ENCODE measurements at places on chromosomes 2 and 18.

DNA sequence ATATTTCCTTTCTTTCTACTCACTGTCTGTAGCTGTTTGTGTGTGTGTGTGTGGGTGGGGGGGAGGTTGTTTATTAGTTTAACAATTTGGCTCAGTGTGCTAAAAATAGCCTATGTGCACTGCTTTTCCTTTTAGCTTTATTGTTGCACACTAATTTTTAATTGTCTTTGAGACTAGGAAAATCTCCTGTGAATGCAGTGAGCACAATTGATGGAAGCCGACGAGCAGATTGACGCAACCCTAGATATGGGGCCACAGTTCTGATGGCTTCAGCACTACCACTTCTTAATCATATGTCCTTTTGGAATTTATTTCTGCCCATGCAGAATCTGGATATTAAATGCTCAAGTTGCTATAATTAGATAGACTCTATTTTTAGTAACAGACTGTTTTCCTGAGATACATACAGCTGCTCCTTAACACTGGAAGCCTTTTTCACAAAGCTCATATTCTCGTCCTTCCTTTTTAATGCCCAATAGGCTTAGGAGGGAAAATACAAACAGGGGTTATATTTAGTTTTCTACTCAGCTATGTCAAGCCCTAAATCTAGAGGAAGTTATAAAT is 109.1 kb downstream of the IRS1 start:
- no peak for DNase-seq

DNA sequence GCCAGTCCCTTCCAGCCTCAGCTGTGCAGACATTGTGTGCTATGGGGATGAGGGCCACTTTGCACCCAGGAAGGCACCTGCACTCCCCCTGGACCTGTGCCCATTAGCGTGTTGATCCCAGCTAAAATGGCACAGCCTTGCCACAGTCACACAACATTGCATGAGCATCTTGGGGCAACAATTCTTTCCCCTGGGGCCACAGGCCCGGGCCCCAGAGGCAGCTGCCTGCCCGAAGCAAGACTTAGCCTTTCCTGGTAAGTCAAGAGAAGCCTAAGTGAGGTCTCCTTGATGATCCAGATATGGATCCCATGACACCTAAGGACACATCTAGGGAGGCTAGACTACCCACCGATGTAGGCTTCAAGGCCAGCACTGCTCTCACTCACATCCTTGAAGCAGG is 202.1 kb downstream of the BCL11A start:
- no peak for DNase-seq

- DNase-seq = no peak
Measured at GRCh38 chr2:47569658-47570475, 166.9 kb downstream of the MSH2 start.

DNA sequence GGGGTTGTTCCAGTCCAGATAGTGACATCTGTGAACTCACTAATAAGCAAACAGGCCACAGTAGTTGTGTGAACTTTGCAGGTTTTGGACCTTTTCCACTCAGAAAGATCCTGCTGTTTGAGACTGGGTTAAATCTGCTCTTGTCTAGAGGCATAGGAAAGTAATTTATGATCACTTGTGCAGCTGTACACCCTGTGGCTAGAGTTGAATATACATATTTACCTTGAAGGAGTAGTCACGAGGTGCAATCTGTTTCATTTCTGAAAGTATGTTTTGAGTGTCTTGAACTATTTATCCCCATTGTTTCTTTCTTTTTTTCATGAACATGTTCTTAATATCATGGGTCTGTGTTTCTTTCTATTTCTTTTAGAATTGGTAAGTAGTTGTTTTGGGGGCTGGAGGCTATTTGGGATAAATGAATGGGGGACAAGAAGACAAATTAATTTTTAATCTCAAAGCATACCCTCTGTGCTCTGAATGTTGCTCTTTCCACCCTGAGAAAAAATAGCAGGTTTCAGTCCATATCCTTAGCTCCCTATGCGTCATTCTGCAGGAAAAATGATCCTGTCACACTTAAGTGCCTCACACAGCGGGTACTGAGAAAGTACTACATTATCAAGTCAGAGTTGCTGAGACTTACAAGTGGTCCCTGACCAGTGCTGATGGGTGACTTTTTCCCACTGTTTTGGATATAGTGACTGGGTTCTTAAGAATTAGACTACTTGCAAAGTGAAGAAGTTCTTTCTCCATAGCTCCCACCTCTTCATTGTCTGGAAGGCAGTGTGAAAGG is 28.2 kb downstream of the DCC start:
- DNase-seq = no peak

GRCh38 chr2:207662203-207662602 is 37.0 kb upstream of the METTL21A start:
- no peak for DNase-seq

DNA sequence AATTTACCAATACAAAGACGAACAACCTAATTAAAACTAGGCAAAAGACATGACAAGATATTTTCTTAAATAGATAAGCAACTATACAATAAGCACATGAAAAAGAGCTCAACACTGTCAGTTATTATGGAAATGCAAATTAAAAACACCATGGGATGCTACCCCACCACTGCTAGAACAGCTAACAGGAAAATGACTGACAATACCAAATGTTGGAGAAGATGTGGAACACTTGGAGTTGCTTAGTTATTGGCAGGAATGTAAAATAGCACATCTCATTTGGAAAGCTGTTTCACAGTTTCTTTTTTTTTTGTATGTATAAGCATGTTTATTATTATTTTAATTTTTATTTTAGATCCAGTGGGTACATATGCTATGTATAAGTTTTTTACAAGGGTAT is 84.4 kb downstream of the CYRIA start:
- DNase-seq = no peak

DNA sequence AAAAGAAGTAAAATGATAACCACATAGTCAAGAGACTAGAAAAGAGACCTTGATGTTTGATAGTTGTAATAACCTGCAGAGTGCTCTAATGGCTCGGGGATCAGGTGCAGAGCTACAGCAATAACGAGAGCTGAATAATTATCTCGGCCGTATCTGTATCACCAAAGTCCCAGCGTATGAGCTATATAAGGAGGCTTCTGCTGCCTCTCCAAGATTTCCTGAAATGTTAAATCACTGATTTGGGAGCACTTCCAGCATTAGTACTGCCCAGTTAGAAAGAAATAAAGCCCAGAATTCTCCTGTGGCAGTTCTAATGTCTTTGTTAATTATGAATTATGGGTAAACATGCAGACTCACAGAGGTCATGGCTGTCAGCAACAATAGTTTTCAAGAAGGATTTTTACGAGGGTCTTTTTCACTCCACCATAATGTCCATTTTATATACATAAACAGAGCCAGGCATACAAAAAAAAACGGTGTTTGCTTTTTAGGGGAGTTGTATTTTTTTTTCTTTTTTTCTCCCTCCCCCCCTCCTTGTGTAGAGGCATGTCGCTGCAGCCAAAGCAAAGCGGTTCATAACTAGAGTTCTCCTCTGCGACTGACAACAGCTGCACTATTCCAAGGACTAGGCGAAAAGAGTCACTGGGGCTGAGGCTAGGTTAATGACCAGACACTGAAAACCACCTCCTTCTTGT is 168.3 kb upstream of the VRK2 start:
- DNase-seq = no peak

DNA sequence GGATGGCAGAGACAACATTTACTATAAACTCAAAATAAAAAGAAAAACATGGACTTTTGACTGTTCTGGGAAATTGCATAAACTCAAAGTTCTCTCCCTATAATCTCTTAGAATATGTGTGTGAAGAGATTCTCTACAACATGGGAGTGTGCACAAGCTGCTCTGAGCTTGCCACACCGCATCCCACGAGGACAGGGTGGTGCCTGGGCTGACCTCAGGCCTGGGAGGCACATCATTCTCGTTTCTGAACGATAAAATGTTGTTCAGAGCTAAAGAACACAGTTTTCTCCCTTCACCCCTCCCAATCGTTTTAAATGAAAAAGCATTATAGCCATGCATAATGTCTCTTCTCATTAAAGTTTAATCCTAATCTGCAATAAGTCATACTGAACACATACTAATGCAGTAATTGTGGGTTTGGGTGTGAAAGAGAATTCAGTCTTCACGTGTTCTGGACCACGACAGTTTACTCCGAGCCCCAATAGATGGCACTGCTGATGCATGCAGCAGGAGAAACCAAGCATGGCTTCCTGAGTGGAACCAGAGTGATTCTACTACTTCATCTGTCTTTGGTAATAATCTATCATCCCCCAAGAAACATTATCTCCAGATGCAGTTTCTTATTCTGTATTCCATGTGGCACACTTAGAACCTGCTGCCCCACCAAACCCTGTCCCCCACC is 46.9 kb upstream of the LAMA1 start:
- no peak for DNase-seq

DNA sequence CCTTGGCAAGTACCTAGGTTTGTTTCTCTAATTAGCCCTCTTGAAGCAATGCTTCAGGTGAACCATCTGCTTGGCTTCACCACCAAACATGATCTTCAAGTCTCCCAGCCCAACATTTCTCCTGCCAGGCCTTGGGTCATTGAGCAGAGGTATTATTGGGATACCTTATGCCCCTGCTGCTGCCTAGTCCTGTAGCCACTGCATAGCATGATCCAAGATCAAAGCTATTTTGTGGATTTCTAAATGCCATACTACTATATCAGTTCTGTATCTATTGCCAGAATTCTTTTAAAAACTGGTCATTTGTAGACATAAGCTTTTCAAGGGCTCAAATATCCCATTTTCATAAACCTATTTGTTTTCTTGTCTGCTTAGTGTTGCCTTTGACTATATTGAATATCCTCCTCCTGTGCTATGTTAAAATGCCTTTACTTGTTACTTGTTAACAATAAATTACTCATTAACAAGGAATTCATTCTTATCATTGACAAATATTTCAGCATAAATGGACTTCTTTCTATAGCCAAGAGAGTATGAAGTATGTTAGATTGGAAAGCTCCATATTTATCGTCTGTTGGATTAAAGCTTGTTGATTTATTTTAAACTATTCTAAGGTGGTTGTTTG is 204.5 kb upstream of the RBBP8 start:
- no peak for DNase-seq

DNA sequence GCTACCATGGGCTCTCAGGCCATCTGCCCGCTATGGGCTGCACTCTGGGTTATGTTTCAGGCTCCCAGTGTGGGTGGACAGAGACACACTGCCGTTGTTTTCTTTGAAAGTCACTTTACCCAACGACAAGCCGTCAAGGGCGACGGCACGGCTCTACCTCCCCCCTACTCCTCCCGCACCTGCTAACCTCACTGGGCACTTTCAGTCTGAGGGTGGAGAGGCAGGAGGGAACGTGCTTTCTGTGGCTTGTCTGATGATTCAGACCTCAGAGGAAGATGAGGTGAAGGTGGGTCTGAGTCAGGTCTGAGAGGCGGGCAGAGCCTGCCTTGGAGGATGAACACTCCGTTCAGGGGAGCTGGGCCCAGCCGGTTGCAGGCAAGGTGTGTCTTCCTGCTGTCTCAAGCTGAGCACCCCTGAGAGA is 147.6 kb upstream of the HDAC4 start:
- no peak for DNase-seq

Data from cortex of kidney (tissue), 1 donor.